Neural crest cell (in vitro differentiated cells): ENCODE measurements at places on chromosomes 5 and 9.

GRCh38 chr9:126986506-126986951, 71.9 kb downstream of the RALGPS1 start:
- no peak for DNase-seq

DNA sequence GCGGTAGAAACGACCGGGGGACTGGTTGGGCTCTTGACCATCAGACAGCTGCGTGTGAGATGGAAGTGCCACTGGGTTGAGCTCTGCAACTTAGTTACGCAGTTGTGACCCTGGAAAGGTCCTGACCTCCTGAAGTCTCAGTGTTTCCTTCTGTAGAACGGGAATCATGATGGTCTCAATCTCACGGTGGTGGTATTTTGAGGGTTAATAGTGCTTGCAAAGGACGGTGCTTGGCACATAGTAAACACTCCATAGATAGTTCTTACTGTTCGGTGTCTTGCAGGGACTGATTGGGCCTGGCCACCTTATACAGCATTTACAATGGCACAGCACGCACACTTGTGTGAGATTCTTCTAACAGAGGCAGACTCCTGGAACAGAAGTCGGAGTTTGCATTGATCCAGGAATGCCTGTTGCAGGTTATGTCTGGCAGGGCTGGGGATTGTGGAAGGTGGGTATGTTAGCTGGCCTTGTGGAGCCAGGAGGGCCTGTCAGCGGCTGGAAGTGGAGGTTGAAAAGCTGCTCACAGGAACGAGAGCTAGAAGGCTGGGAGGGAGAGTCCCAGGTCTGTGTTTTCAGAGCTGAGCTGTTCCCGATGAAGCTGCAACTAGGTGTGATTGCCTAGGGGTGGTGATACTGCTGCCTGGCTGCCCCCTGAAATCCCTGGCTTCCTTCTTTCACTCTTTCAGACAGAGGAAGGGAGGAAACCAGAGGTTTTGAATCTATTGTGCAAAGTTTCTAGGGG, 962 bp upstream of the TXN start:
- no peak for DNase-seq

- DNase-seq = no peak
Observed at GRCh38 chr5:173997331-173997730, 8.4 kb downstream of the C5orf47 start.

GRCh38 chr9:104775574-104775936, 11.6 kb downstream of the NIPSNAP3B start:
- no peak for DNase-seq

DNA sequence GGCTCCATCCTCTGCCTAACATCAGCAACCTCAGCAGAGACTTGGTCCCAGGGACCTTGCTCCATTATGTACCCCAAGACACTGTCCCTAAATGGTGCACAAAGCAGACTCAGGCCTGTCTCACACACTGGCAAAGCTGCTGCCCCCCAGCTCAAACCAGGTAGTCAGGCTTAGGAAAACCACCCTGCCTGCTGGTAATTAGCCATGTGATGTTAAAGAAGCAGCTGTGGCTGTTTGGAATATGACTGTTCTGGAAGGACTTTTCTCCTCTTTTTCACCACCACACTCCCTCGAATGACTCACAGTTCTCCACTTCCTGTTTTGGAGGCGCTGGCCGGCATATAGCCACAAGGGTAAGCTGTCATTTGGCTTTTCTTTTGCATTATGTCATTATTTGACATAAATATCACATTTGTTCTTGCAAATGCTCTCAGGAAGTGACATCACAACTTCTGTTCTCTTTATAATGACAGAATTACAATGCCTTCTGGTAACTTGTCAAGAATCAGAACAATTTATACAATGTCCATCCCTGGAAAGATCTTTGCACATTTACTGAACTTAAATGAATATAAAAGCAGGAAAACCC, 113.9 kb downstream of the SUSD1 start:
- DNase-seq = no peak

GRCh38 chr5:146620031-146620668, 104.2 kb upstream of the GPR151 start:
- DNase-seq = no peak

GRCh38 chr9:134937566-134938345, 20.0 kb upstream of the FCN1 start:
- DNase-seq = no peak

DNA sequence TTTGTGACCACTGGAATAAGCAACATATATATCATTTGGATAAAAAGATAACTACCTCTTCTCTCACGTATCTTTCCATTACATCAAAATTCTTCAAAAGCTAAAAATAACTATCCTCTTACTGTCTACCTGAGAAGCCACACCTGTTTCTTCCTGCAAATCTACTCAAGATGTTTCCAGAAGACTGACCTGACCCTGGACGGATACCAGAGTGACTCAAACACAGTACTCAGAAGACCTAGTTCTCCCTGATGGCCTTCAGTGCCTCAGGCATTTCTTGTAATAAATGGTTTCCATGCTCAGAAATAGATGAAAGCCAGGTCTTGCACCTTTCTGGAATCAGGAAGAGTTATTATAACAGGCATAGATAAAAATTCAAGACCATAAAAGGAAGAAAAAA, 245.9 kb upstream of the PIK3R1 start:
- no peak for DNase-seq

GRCh38 chr5:91219091-91219802, 163.9 kb downstream of the ARRDC3 start:
- DNase-seq = no peak

GRCh38 chr5:40780199-40780598, 18.0 kb downstream of the PRKAA1 start:
- no peak for DNase-seq

- DNase-seq = no peak
Observed at GRCh38 chr5:144427866-144428265, 257.2 kb downstream of the KCTD16 start.

GRCh38 chr5:169856571-169856970, 123.7 kb downstream of the INSYN2B start:
- no peak for DNase-seq

DNA sequence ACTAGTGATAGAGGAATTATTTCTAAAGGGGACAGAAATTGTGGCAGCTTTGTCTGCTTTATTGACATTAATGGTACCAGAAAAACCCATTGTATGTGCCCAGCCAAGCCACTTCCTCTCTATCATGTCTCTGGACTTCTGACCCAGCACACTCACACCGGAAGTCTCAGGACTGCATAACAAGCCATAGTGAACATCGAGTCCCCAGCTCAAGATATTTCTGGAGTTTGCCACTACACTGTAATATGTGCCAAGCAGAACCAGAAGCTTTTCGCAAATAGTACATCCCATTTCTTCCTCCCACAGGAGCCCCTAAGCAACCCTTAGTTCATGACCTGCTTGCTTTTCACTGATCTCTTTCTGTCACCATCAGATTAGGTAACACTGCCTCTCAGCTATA, 187.4 kb upstream of the GHR start:
- no peak for DNase-seq

- DNase-seq = no peak
Observed at GRCh38 chr9:4293293-4293941, 6.5 kb downstream of the GLIS3 start.

- DNase-seq = no peak
Observed at GRCh38 chr5:79474367-79475151, 39.4 kb downstream of the HOMER1 start.

- DNase-seq = no peak
Observed at GRCh38 chr5:159202151-159202550, 7.2 kb downstream of the RNF145 start.

GRCh38 chr5:172697123-172698121, 56.4 kb downstream of the NEURL1B start:
- peak; percentile 95 for DNase-seq

- DNase-seq = no peak
Observed at GRCh38 chr5:15719784-15720183, 219.8 kb downstream of the FBXL7 start.

GRCh38 chr5:128426090-128426534, 111.9 kb downstream of the FBN2 start:
- DNase-seq = no peak

DNA sequence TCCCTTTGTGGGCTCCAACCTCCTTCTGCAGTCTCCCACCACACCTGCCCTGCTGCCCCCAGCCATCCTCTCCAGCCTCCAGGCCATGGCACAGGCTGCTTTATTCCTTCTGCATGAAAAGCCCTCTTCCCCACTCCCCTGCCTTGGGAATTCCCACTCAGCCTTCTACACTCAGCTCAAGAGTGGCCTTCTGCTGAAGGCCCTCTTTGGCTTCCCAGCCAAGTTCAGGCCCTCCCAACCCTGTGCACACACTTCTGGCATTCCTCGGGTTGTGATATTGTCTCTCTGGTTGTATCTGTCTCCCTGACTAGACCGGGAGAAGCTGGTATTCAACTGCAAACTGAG, 5.7 kb downstream of the SHB start:
- DNase-seq = no peak

GRCh38 chr9:93112116-93112863, 16.3 kb downstream of the CARD19 start:
- DNase-seq = no peak

- DNase-seq = no peak
Observed at GRCh38 chr5:7902666-7903625, 34.0 kb downstream of the MTRR start.

DNA sequence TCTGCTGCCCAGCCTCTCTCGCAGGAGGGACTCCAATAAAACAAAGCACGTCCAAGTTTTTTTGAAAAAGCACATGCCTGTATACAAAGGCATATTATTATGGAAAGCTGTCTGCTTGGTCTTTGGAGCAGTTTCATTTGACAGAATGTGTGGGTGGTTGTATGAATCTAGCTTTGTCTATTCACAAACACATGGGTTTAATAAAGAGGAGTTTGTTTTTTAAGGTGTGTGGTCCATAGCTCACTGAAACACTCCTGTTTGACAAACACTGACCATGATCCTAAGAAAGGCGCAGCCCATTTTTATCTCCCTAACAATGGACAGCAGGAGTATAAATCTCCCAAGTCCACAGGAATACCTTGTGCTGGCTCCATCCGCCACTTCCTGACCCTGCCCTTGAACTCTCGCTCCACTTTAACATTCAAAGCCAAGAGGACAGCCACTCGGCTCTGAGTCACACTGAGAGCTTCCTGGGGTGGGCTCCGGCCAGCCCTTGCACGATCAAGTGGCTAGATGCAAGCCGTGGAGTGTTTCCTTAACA, 371.9 kb downstream of the EBF1 start:
- no peak for DNase-seq

DNA sequence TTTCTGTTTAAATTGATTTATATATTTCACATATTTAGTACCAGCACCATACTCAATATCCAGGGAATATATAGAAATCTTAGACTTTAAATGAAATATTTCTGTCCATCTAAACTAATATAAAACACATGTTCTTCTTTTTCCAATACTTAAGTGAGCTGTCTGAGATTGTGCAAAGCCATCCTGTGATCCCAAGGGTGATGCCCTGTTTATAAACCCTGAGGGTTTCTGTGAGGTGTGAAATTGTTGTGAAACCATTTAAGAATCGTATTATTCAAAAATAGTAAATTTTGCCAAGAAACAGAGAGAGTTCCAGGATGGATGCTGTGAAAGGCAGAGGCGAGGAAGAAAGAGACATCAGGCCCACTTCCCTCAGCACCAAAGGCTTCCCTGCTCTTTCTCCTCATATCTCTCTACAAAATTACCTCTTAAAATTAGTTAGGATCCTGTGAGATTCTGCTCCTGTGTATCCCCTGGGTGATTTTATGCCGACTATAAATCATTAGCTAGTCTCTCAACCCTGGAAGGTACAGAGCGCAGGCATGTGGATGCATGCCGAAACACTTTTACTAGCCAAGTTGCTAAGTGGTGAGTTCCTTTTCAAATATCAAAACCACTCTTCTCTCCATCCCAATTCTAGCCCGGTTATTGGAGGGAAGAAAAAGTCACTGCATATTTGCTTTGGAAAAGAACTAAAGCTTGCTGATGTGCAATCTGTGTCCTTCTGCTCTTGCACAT, 183.0 kb downstream of the GLIS3 start:
- no peak for DNase-seq

DNA sequence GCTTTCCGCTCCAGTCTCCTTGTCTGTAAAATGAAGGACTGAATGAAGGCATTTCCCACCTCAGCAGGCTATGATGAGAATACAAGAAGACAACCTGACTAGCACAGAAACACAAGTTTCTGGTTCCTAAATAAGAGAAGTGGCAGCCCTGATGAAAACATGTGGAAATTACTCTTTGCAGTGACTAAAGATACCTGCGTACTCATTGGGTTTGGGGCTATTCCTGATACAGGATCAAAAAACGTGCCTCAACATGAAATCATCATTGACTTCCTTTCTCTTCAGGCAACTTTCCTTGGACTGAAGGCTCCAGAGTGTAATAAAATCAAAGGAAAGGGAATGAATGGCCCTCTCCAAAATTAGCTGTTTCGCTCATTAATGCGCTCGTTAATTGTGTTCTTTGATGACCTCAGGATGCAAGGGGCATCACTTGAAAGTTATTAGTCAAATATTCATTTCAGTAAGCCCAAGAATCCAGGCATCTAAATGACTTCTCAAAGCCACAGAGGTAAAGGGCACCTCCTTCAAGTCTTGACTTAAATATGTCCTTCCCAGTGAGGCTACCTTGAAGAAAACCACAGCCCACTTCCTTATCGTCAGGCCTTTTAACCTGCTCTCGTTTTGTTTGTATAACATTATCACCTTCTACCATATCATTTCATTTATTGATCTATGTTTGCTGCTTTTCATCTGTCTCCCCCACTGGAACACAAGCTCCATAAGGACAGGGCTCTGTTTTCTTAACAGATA, 68.9 kb downstream of the RASEF start:
- DNase-seq = no peak

- no peak for DNase-seq
Observed at GRCh38 chr5:10832987-10833386, 72.0 kb upstream of the DAP start.

- no peak for DNase-seq
Observed at GRCh38 chr9:107929443-107929842, 439.9 kb upstream of the KLF4 start.

DNA sequence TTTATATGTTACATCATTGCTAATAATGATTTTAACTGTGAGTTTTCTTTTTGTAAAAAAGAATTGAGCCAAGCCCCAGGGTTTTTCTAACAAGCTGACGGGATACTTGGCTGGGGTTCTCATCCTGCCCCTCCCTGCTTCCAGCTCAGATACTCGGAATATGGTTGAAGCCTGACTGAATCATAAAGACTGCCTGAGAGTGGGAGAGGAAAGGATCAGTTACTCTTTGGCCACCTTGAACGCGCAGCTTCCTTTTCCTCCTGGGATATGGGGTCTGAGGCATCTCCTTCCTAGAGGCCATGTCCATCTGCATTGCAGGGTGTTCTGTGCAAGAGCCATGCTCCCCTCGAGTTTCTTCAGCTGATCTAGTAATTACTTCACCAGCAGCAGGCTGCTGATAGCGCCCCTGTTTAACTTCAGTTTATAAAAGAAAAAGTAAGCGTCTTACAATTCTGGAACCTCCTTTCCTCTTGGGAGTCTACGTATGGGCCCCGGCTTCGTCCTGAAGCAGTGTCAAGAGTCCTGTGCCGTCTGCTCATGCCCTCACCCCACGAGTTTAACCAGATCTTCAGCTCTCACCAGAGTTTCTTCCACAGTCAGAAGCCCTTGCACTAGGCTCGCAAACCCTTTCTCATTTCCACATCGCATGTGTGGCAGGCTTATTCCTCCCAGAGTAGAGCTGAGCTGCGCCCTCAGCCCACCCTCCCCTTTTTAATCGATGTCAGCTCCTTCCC, 130.0 kb downstream of the MVB12B start:
- DNase-seq = no peak

- DNase-seq = no peak
Observed at GRCh38 chr9:106625259-106625789, 237.6 kb upstream of the ZNF462 start.
